ENCODE measurements at places on chromosomes 6 and 20. TPM values are rescaled to one million over a fixed set of nuclear protein-coding genes. Genes with fewer than 3 reads are reported as not detected.

DNA sequence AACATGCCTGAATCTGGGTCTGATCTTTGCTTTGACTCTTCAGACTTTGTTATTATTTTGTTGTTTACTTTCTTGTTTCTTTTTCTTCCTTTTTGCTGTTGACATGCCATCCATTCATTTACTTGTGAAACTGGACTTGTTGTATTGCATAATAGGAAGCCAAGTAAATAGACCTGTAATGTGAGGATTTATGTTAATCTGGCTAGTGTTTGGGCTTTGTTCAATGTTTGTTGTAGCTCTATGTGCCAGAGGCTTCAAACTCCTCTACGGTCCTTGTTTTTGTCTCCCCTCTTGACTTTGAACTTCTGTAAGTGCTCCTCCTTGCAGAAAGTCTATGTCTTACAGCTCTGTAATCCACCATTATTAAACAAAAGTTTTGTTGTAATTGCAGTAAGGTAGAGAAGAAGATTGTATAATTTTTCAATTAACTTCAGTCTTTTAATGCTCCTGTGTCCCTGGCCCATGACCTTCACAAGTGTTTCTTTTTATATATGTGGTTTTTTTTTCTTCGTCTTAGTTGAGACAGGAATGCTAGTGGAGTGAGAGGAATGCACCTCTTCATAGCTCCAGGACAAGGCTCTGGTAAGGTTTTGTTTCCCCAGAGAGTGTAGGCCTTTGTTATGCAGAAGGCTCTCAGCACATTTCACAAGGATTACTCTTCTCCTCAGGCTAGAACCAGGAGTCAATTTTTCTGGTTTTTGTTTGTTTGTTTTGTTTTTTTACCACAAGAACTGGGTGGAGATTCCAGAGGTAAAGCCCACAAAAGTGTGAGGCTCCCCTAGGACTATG, 1061.8 kb upstream of the CITED2 start:
- peak; percentile 90 for DNase-seq

- no peak for DNase-seq
These were observed 6.5 kb upstream of the TUBB2B start for GRCh38 chr6:3233904-3234303.

GRCh38 chr6:83708970-83709747, at the start of gene SNAP91:
TSS of gene SNAP91 (minus strand) at chr6:83709101. CDS start at chr6:83707927, 1,174 bp downstream.
- DNase-seq = no peak

- DNase-seq = no peak
These were observed 10.4 kb downstream of the DEFB129 start for GRCh38 chr20:237489-237888.

GRCh38 chr20:40497899-40498691, 190.9 kb downstream of the MAFB start:
- no peak for DNase-seq

GRCh38 chr6:28586324-28586723, 60.6 kb downstream of the GPX5 start:
- DNase-seq = no peak

- DNase-seq = no peak
These were observed 618.0 kb downstream of the PRKN start for GRCh38 chr6:162109480-162110050.

- DNase-seq = no peak
These were observed 18.7 kb upstream of the DUSP22 start for GRCh38 chr6:273551-274058.

- DNase-seq = peak; percentile 83
These were observed 118.0 kb downstream of the HFE start for GRCh38 chr6:26205161-26205624.

DNA sequence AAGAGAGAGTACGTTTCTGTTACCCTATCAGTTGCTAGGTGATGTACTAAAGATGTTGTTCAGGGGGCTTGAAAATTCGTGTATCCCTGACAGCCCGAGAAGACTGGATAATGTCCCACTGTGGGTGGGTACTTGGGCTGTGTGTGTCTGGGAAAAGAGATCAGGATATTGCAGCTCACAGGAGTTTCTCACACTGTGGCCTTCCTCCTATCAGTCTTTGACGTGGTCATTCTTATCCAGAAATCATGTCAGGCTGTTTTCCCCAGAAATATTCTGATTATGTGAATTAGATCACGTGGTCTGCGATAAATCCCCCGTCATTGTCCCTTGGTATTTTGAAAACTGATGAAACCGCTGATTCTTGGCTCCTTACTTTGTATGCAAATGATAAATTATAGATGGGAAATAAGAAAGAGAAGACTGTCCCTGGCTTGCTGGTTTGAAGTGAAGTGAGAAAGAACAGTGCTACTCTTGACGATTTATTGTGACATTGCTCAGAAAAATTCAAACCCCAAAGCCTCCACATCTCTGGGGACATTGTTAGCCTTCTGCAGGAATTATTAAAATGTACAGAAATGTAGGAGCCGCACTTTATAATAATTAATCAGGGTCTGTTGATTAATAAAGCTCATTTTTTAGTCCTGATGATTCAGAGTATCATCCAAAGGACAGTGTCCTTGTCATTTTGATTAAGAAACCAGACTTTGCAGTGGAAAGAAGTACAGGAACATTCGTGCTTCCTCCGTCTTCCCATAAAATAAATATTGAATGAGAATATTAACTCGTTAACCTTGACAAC, 167.5 kb upstream of the TSHZ2 start:
- no peak for DNase-seq

- DNase-seq = peak; percentile 70
These were observed 45.9 kb downstream of the ELOVL5 start for GRCh38 chr6:53302678-53303360.

- no peak for DNase-seq
These were observed 114.4 kb upstream of the MAP3K7 start for GRCh38 chr6:90701146-90701781.

- DNase-seq = no peak
These were observed 321.0 kb upstream of the HSF2 start for GRCh38 chr6:122078481-122078880.

DNA sequence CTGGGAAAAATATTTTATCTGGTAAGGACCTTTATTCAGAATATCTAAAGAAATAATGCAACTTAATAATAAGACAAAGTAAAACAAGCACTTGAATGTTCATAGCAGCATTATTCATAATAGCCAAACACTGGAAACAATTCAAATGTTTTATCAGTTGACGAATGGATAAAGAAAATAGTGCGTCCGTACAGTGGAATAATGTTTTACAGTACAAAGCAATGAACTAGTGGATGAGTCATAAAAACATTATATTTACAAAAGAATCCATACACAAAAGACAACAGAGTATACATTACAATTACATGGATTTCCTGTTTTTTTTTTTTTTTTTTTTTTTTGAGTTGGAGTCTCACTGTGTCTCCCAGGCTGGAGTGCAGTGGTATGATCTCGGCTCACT, 12.7 kb downstream of the SMAP1 start:
- no peak for DNase-seq

GRCh38 chr6:86715676-86716075, 221.7 kb upstream of the HTR1E start:
- no peak for DNase-seq

DNA sequence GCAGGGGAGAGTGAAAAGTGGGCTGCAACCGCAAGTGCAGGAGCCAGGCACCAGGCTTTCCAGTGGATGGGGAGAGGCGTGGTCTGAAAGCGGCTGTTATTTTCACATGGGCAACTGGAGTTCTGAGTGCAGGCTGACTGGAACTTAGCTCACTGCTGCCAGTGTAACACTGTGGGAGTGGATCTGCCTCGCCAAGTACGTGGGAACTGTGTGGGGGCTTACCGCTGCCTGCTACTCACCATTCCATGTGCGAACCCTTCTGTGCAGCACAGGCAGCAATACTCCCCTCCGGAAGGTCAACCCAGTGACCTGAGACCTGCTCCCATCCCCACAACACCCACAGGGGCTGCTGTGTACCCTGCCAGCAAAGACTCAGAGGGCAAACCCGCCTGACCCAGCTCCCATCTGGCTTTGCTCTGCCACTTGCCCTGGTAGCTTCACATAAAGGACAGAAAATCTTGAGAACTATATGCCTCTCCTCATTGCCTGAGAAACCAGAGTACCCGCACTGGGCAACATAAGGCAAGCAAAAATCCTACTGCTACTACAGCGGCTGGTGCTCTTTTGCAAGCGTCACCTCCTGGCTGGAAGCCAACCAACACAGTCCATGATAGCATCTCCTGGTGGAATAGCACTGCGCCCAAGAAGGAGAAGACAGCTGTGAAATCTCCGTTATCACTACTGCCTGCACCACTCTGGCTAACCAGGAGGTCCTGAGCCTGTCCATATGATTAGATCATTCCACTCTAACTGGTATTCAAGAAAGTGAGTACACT, 54.4 kb upstream of the SIRPG start:
- DNase-seq = no peak

- DNase-seq = no peak
These were observed 980 bp upstream of the SNX21 start for GRCh38 chr20:45832619-45833018.

DNA sequence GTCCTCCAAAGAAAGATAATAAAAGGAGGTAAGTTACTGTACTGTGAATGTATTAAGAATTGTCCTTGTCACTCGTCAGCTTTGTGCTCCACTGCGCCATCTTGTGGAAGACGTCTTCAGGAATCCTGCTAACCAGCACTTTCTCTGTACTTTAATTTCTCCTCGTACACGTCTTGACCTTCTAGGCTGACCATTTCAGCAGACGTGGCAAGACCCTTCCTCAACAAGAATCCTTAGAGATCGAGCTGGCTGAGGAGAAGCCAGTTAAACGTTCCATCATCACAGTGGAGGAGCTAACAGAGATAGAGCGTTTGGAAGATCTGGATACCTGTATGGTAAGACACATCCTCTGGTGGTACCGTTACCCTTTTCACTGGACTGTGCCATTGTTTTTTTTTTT, 95.5 kb upstream of the SCGN start:
- peak; percentile 56 for DNase-seq

DNA sequence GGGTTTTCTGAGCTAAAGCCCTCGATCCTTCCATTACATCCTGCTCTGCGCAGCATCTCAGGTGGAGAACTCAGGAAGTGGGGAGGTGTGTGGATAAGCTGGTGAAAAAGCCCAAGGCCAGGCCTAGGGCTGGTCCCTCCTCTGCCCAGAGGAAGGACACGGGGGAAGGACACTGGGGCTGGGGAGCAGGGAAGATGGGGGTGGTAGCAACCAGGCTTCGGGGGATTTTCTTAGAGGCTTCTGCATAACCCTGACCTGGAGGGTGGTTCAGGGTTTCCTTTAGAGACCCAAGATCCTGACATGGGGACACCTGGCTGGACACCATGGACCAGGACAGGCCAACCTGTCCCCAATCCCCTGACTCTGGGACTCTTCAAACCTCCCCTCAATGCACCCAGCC, 37.9 kb downstream of the SUN5 start:
- DNase-seq = no peak

GRCh38 chr6:22222469-22222868, 74.4 kb downstream of the PRL start:
- DNase-seq = no peak

- no peak for DNase-seq
These were observed 1.0 kb upstream of the TOMM34 start for GRCh38 chr20:44961011-44961869.

DNA sequence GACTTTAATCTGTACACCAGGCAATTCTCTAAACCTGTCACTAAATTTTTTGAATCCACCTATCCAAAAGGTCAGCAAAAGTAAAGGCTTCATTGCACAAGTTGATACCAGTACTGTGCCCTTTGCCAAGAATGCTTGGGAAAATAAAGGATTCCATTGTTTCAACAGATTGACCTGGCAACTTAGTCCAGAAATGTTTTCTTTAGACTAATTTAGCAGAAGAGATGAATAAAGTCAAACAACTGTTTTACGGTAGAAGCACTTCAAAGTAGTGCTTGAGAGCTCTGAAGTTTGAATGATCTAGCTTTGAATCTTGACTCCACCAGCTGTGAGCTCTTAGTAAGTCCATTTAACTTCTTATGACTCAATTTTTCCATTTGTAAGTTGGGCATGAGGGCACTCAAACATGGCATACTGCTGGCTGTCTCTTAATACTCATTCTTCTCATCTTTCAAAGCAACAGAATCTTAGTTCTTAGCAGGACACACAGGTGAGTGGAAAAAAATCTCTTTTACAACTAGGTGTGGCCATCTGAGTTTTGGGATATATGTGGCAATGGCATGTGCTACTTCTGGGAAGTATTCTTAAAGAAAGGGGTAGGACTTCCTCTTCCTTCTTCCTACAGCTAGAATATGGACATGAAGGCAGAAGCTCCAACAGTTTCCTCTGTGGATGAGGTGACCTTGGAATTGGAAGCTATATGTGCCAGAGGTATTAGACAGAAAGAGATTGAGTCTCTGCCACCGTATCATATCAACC, 55.9 kb upstream of the LOC128125822 start:
- DNase-seq = no peak

DNA sequence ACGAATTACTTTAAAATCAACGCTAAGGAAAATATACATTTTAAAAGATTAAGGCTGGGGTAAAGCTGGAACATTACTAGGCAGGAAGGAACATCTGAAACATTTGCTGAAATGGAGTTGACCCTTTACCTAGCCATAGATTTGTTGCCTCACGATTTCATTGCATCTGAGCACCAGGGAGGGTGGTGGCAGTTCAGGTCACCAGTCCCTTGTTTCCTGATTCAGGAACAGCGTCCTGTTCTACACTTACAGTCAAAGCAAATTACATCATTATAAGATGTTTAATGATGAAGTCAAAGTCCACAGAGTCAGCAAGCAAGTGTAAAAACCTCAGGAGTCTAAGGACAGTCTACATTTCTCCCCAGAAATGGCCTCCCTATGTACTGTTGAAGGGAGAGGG, 9.0 kb upstream of the MICA start:
- DNase-seq = no peak

DNA sequence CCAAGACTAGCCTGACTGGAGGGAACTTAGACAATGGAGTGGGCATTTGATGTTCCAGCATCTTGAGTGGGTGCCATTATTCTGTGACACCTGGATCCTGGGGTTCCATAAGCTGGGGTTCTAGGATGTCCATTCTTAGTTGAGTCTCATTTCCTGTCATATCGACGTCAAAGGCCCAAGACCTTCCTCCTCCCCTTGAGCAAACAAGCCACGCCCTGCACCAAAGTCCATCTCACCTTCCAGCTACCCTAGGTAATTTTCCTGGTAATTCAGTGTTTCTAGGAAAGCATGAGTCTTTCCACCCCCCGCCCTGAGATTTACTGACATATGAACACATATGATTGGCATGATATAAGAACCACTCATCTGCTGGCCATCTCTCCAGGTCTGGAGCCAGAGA, at the start of gene TRIM40:
Gene TRIM40, plus strand, starts transcription at position 384 of the 400 bp plus-strand sequence. CDS start 897 bp downstream, outside the sequence.
- no peak for DNase-seq

Gene CDC25B
- 72.8 TPM for total RNA-seq

Gene CGA
- 0.96 TPM for total RNA-seq

Gene BANF2
- total RNA-seq = not detected

Gene HRH3
- total RNA-seq = not detected

Gene HSPA1L
- 1.5 TPM for total RNA-seq

Gene FOXF2
- 17.2 TPM for total RNA-seq

Gene NEU1
- total RNA-seq = 44.7 TPM

Gene TAP2
- total RNA-seq = 29.2 TPM

Gene FOXQ1
- total RNA-seq = 0.97 TPM

Gene KIF25
- not detected for total RNA-seq
